ENCODE measurements at places on chromosomes 7 and 10.

DNA sequence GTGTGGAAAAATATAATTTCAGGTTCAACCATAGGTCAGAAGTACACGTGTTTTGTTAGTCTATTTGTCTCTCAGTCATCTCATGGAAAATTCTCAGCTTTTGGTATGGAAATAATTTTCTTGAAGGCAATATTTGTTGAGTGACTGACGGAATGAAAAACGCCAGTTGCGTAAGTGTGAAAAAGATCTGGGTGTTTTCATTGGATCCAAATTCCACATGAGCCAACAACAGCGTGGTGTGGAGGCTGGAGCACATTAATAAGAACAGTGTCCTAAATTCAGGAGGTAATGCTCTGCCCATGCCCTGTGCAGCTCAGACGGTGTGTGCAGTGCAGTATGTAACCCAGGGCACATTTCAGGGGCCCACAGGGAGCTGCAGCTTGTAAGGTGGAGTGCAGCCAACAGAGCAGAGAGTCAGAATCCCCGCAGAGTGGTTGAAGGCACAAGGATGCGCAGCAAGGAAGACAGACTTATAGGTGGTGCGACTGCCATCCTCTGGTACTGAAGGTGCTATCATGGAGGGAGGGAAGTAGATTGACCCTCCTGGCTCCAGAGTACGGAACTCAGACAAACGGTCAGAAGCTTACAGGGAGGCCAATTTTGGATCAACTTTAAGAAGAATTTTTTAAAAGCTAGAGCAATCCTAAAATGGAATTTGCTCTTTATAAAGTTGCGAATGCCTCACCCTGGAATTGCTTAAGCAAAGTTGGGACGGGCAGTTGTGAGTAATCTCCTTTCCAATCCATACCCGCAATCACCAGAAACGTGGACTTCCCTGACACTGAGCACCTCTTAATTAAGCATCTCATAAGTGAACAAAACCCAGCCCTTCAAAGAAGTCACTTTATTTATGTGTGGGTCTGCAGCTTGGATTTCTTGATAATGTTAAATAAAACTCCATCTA is 38.0 kb downstream of the EGFR start:
- DNase-seq = no peak

- DNase-seq = no peak
These were observed 3.6 kb downstream of the C10orf67 start for GRCh38 chr10:23341004-23341403.

DNA sequence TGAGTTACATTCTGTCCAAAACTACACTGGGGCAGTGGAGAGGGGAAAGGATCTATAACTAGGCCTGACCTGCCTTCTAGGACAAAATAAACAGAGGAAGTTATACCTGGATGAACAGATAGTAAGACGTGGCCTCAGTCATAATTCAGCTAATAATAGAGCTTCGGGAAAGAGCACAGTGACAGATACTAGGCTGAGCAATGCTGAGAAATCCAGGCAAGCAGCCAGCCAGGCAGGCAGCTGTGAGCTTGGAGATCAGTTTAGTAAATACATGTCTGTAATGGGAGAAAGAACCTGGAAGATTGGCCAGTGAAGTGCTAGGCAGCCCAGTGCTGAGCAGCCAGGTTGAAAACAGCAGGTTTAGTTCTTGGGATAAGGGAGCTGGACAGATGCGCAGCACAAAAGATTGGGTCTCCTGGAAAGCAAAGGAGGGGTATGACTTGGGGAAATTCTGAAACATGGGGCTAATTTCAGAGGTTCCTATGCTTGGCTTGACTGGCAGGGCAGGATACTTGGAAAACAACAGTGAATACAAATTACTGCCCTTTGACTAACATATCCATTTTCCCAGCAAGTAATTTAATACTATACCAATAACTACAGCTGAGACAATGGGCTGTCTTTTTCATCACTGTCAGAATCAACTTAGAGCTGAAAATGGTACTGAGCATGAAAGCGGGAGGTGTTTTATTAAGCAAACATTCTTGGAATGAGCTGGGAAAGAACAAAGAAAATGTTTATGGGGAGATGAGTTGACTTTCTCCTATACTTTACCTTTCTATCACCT is 140.8 kb downstream of the DGKB start:
- peak; percentile 35 for DNase-seq

DNA sequence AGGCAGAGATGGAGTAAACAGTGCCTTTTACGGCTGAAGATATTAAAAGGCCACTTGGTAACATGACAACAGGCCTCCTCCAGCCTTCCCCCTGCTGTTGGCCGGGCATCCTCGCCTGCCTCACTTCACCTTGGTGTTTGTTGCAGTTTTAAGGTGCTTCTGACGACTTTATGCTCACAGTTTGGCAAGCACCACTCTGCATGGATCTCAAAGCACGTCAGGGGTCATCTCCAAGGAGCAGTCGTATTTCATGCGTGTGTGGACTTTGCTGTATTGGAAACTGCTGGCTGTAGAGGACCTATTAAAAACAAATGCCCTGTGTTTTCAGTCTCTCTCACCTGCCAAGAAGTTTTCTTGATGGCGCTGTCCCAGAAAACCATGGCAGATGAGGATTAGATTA is 483.1 kb downstream of the RPS24 start:
- DNase-seq = no peak

DNA sequence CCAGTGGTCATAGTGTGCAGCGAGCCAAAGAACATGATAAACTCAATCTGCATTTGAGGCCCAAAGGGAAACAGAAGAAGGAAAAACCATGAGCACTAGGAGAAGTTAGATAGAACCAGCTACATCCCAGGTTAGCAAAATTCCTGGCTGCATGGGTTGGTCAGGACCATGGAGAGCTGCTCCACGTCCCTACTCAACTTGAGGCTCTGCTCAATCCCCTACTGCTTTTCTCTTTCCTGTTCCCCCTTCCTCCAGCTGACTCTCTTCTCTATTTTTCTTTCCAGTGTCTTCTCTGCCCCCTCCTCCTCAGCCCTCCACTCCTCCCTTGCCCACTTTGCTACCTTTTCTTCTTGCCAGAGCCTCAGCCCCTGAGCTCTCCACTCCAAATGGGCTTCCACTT is 21.9 kb upstream of the VSIR start:
- no peak for DNase-seq

DNA sequence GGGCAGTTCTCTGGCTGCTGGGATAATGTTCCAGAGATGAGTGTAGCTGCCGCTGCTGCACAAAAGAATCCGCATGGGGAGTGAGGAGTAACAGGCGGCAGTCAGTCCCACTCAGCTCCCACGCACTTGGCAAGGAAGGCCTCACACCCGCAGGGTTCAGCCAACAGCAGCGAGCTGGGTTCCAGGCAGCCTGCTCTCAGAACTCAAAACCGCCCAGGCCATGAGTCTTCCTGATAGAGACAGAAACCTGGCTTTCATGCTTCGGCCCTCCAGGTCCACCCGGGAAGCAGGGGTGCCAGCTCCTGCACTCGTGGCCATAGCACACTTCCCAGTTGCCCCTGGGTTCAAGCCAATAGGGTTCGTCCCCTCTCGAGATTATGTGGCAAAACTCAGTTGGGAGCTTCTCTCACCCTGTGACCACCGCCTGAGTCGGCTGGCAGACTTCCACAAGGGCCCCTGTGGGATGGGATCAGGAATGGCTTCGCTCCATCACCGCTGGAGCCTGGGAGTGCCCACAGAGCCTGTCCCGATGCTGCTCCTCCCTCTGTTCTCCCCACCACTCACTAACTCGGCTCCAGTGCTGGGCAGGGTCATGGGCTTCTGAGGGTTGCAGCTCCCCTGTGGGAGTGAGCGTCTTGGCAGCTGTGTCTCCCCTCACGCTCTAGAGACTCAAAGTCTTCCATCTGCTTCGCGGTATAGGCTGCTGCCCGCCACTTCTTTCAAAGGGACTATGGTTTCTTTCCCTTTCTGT is 20.6 kb downstream of the CLRN3 start:
- no peak for DNase-seq

DNA sequence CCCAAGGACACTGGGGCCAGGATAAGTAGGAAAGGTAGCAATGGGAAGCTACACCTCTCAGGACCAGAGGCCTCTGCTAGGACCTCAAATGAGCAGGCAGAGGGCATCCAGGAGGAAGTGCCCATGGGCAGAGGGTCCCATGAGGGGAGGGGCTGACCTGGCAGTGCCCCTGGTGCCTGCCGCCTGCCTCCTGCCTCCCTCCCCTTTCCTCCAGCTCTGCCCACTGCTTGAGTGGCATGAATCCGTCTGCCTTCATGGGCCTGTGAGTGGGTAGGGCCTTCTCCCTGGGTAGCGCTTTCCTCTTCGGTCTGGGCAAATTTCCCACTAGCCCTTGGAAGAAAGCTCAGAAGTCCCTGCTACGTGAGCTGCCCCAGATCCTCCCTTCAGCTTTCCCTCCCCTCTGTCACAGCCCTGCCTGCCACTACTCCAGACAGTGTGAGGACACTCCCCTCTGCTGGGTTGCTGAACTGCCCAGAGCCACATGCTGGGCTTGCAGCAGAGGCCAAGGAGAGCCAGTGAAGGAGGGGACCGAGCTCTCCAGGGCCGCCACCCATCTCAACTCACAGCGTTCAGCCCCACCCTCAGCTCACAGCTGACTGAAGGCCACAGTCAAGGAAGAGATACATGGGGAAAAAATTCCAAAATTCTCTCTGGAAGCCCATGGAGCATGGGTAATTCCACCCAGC is 141.4 kb downstream of the ARHGAP22 start:
- DNase-seq = no peak

GRCh38 chr7:68449099-68449498 is 1149.2 kb upstream of the AUTS2 start:
- no peak for DNase-seq

DNA sequence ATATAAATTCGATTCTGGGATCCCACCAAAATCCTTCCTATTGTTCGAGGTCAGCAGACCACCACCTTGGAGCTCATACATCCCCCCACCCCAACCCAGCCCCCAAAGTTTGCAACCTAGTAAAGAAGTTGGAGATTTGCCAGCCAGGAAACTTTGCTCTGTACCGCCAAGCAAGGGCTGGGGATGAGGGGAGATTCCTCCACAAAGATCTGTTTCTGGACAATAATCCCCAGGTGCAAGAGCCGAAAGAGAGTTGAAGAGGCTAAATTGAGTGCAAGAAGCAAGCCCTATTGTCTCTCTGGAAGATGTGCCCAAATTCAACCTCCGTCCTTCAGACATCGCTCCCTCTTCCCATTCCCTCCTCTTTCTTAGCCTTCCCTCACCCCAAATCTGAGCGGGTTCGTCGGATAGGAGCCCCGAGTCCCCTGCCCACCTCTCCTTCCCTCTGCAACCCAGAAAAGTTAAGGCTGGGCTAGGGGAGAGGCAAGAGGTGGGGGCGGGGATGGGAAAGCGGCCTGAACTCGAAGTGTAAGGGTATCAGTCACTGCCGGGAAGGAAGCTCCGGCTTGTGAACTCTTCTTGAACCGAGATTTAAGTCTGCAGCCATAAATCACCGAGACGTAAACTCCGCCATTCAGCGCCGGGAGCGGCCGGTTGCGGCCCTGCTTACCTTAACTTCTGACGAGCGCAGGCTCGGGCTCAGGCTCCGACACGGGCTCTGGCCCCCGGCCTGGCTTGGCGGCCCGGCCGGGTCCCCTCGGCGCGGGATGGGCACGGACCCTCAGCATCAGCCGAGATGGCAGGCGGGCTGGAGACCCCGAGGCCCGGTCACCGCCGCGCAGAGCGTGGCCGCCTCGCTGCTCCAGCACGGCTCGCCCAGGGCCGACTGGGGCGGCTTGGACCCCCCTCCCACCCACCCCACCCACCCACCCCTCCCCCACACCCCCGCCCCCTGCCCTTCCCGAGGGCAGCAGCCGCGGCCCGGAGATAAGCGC is 10.8 kb upstream of the HOXA2 start:
- peak; percentile 73 for DNase-seq

DNA sequence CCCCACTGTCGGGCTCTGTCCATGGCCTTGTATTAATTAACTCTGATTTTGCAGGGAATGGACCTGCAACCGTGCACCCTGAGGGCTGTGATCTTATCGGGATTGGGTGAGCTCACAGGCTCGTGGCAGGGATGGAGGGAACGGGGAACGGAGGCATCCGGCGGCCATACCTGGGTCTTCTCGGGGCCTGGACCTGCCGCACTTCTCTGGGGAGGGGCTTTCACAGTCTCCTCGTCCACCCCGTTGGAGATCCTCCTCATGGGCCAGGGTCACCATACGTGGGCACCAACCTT is 57.5 kb upstream of the SHH start:
- DNase-seq = no peak

- DNase-seq = no peak
These were observed 156.4 kb downstream of the ARID5B start for GRCh38 chr10:62057850-62058249.

DNA sequence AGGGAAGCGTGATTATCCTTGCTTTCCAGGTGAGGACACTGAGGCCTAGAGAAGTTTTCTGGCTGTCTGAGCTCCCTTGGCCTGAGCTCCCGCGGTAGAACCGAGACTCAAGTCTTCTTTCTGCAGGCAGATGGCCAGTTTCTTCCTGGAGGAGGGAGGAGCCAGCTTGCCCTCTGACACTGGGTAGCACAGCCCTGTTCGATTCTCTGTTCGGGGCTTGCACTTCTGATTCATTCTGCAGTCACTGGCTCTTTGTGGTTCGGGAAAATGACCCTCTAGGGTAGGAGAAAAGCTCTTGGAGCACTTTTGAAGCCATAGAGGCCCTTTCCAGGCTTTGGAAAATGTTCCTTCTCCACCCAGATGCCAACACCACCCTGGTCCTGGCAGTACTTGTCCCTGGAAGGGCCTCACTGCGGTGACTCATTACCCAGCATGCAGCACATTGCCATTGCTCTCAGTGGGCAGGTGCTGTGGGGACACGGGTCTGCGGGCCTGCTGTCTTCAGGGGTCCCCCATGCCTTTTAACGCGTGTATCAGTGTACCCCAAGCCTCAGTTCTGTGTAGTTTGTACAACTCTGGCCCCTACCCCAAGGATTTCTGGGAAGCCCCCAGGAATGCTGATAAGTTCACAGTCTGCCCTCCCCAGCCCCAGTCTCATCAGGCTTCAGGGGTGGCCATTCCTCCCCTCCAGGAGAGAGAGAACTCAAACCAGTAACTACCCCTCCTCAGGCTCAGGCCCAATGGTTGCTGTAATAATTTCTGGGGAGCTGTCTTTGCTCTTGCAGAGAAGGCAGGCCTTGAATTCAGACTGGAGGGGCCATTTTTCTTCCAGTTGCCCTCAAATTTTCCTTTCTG is 11.9 kb downstream of the CHST3 start:
- DNase-seq = peak; percentile 49

GRCh38 chr10:52775132-52775647 is 2.6 kb upstream of the MBL2 start:
- no peak for DNase-seq

DNA sequence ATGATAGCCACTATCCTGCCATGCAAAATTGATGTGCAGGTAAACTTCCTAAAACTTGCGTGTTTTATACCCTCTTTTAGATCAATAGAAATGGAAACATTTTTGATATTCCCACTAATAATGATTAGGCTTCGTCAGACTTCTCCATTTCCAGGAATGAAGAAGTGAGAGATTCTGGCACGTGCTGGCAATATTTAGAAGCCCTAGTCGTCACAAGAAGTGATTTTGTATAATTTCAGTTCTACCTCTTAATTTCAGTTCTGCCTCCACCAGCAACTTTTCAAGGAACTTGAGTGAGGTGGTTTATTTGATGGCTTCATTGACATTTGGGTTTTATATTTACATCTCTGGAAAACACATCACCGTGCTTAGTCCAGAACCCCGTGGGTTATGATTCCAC is 61.9 kb downstream of the MRC1 start:
- no peak for DNase-seq
